Stimulated activated CD4-positive, alpha-beta T cell treated with anti-CD3 and anti-CD28 coated beads, Interleukin-1b, Interleukin-23, amount 100 ng/mL, for 1 hour (primary cell): ENCODE measurements at places on chromosomes 12 and 14.

- DNase-seq: no peak
These were observed 36.5 kb downstream of the GYS2 start for GRCh38 chr12:21568115-21568514.

DNA sequence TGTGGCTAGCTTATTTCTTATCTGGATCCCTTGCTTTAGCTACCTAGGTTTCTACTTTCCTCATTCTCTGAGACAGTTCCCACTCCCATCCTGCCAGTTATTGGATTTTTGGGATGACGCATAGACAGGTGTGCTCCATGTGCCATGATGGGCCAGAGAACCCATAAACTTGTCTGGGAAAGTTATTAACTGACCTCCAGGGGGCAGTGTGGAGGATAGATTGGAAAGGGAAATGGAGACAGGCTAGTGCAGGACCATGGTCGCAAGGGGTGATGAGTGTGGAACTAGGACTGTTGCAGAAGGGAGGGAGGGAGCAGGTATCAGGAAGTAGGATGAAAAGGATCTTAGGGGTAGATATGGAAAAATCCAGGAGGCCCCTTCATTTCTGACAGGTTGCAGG, 80.3 kb downstream of the ESRRB start:
- DNase-seq: no peak

DNA sequence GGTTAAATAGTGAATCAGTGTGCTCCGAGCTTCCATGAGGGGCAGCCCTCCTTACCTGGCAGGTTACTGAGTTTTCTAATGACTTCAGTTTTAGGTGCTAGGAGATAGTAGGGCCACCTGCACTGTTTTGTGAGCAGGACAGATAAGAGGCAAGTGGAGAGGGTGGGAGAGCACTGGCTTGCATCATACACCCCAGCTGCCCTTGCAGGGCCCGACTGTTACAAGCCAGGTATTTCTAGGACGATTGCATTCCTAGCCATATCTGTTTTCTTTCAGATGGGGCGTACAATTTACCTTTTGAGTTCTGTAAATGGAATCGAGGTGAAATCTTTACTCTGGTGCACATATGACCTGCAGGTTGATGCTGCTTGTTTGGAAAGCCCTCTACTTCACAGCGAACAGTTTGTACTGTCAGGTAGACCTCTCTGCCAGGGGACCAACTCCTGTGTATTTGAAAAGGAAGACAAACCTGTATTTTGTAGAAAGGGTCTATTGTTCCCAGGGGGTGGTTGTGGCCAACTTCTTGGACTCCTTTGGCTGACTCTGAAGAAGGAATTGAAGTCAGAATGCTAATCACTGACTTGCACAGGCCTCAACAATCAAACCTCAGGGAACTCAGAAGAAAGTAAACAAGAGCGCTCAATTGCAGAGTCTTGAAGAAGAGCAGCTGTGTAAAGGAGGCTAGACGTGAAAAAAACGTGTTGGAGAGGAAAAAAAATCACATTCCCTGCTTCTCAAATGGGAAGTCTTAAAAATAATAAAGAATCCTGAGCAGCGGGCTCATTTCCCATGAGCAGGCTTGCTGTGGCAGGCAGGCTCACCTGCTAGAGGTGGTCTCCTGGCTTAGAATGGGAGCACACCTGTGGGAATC, 57.3 kb downstream of the ETV6 start:
- no peak for DNase-seq

DNA sequence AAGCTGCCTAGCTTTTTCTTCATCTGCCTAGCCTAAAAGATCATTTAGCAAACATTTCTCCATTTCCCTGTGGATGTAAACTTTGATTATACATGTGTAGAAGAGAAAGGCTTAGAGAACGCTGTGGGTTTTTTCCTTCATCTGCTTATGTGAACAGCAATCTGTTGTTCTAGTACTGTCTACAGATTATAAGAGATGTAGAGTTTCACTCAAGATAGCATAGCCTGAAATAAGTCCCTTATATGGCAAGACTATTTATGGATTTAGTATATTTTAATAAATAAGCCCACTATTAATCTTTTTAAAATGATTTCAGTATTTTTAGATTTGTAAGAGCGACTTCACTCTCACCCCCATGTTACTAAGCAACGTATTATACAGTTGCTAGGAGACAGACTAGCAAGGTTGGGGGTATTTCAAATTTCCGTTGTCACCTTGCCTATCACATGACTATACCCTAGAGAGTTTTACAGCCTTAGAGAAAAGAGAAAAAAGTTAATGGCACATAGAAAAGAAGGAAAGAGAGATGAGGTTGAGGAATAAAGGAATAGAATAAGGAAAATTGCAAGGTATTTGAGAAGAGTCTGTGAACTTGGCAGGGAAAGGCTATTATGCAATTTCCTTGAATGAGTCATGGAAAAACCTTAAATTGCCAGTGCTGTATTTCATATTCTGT, 12.2 kb upstream of the TUBA1A start:
- no peak for DNase-seq

DNA sequence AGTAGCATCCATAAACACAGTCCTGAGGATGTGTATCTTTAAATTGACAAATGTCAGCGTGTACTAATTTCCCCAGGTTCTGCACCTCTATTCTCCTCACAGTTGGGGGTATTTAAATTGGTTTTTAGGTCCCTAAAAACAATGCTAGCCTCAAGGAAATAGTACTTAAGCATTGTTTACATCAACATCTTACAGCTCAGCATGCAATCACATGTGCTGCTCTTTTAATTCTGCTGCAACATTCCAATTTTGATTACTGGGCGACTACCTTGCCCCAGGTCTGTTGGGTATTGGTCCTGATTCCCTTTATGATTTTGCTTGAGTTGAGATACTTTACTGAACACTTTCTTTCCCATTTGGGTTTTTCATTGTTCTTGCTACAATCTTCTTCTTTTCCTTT, 616.6 kb downstream of the CCER1 start:
- DNase-seq: no peak

- no peak for DNase-seq
These were observed 8.0 kb upstream of the C12orf42 start for GRCh38 chr12:103503546-103504480.

- DNase-seq: no peak
These were observed 507 bp downstream of the AQP5 start for GRCh38 chr12:49961993-49962764.

DNA sequence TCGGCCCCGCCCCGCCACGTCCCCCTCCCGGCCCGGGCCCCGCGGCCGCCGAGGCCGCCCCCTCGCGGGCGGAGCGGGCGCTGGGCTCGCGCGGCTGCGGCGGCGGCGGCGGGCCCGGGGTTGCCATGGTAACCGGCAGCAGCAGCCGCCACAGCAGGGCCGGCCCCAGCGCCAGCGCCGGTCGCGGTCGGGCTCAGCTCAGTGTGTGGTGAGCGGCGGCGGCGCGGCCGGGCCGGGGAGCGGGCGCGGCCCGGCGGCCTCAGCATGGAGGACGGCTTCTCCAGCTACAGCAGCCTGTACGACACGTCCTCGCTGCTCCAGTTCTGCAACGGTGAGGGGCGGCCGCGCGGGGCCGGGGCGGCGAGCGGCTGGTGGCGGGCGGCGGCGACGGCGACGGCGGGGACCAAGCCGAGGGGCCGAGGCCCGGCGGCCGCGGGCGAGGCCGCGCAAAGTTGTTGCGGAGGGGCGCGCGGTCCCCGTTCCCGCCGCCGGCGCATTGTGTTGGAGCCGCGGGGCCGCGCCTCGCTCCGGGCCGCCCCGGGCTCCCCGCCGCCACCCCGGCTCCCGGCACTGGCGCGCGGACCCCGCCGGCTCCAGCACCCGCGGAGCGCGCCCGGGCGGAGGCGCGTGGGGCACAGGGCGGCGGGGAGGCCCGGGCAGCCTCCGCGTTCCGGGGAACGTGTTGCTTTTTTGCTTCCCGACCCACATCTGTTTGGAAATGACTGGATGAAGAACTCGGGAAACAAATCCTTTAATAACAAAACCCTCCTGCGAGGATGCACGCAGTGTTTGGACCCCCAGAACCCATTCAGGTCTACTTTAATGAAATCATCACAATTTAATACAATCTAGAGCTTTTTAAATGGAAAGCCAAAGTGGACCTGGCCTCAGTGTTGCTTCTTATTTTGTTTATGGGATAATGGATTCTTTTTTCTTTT, at the start of gene EML1:
TSS of gene EML1 (plus strand) at position 201 of the 938 bp plus-strand sequence. CDS start at position 265, 64 bp downstream.
- peak; percentile 62 for DNase-seq

DNA sequence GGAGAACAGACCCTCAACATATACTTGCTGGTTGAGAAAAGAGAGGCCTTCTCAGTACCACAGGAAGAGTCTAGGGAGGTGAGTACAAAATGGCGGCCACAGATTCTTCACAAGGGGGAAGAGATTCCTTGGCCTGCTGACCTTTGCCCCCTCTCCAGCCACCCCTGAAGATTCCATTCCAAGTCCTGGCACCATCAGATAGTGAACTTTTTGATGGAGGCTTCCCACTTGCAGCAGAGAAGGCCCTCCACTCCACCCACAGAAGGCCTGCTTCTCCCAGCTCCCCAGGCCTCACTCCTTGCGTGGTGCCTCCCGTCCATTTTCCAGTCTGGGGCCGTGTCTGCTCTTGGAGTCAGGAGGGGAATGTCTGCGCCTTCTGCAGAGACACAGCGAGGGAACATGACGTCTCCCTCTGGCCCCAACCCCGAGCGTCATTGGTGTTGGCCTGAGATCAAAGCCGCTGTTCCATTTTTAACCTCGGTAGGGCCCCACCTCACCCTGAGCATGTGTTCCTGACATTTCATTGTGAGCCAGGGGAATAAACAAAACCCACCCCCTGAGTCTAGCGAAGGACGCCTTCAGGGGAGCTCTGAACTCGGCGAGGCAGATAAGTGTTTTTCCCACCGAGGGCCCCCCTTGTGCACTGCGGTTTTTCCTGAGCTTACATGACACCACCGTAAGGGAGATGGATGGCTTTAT, 268.7 kb upstream of the TBX3 start:
- DNase-seq: no peak

- DNase-seq: no peak
These were observed 56.4 kb downstream of the RASSF9 start for GRCh38 chr12:85779768-85780167.

- no peak for DNase-seq
These were observed 81.2 kb downstream of the COX16 start for GRCh38 chr14:70278281-70278680.

DNA sequence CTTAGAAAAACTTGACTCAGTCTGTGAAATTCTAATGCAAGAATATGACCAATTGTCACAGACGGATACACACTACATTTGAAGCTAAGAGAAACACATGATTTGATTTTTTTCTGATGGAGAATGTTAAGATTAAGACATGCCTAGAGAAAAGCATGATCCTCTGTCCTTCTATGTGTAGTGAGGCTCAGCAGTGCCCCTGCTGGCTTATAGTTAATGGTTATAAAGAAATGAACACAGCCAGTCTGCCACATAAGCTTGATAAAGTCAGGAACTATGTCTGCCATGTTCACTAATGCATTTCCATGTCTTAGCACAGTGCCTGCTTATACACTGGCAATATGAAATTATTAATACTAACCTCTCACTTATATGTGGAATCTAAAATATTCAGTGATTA, 168.1 kb upstream of the DAAM1 start:
- DNase-seq: no peak

DNA sequence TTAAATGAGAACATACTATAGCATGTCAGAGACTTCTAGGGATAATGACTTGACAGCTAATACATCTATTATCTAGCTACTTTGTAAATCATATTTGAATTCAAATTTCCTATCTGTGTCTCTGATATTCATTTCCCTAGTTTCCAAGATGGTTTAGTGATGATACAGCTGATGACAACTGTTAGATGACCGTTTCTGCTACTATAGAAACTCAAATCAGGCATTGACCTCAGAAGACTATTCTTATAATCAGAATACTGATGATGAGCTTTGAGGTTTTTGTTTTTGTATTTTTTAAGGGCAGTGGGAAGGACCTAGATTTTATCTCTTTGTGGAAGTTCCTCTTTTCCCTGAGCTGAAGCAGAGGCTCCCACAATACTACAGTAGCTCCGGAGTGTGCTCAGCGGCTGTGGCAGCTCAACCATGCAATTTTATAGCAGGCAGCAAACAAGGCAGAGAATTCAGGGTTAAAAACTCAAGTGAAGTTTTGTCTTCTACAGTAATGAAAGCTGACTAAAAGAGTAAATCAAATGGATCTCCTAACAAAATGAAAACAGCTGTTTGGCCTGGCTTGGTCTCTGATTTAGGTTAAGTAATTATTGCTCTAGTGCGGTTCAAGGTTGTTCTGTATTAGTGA, 145.1 kb downstream of the SLC25A21 start:
- DNase-seq: no peak

DNA sequence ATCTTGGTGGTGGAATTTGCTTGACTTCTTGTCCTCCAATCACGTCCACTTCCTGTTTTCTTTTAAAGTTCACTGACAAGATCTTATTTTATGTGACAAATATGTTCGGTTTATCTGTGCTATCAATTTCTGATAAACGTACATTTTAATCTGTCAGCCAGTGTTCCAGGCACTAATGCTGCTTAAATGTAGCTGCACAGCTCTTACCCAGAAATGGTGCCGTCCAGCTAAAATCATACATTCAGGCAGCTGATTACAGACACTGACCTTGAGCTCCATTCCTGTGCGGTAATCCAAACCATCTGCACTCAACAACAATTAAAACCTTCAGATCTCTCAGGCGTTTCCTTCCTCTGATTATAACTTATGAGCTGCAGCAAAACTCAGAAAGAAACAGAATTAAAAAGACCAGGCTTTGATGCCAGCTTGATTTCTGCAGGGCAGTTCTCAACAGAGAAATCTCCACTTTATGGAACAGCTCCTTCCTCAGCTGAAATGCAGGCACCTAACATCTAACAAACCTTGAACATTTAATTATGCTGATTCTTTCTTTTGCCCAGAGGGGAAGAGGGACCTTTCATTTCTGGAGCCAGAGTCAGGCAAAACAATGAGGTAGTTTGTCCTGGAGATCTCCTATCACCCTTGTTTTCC, 26.4 kb upstream of the RASSF3 start:
- no peak for DNase-seq

DNA sequence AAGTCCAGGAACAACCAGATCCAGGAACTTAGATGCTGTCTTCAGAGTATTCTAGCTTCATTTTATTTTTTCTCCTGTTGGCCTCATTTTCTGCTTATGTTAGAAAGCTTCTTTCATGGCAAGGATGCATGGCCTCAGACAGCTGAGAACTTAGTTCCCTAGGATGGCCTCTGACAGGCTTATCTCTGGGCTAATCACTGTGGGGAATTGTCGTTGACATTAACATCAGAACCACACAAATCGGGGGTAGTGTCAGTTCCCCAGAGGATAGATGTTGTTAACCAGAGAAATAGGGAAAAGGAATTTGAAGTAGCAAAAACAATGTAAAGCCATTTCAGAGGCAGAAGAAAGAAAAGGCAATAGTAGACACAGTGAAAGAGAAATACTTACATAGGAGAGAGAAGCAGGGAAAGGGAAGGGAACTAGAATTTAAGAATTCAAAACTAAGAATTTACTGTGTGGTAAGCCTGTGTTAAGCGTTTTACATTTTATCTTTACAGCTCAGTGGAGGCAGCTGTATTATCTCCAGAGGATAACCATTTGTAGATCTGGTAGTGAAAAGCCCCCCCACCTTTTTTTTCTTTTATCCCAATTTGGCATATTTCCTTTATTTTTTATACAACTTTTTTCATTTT, 21.8 kb downstream of the FUT8 start:
- DNase-seq: no peak
